ENCODE measurements at places on chromosomes 7 and 10.
A peak's percentile ranks its signal among the peaks of the same experiment; 100 is the strongest.

- peak; percentile 55 for DNase-seq
Measured at GRCh38 chr10:58513188-58514110, 777 bp downstream of the BICC1 start.

DNA sequence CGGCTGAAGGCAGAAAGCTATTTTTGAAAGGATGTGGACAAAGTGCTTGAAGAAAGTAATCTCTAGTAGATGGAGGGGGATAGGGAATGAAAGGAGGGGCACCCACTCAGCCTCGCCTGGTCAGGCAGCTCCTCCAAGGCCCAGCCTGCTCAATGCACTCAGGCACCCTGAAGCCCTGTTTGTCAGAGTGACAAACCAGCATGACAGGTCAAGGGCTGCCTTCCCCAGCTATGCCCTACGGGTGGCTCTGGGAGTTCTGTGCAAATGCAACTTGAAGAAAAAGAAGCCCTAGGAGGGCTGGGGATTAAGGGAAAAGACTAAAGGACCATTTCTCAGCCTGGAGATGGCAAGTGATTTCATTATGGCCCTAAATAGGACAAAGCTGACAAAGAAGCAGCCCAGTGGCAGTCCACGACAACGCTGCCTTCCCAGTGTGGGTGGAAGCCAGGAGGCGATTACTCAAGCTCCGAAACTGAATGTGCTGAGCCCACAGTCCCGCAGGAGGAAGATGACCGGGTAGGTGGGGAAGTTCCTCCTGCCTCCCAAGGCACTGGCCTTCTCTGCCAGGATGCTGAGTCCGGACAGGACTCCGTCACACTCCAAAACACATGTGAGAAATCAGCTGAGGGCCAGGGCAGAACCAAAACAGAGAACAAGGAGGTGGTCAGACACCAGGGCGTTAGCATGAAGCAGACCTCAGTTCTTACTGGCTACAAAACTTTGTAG is 16.3 kb downstream of the LIPA start:
- peak; percentile 8 for DNase-seq

GRCh38 chr7:82275342-82275741 is 168.2 kb downstream of the CACNA2D1 start:
- DNase-seq = no peak

DNA sequence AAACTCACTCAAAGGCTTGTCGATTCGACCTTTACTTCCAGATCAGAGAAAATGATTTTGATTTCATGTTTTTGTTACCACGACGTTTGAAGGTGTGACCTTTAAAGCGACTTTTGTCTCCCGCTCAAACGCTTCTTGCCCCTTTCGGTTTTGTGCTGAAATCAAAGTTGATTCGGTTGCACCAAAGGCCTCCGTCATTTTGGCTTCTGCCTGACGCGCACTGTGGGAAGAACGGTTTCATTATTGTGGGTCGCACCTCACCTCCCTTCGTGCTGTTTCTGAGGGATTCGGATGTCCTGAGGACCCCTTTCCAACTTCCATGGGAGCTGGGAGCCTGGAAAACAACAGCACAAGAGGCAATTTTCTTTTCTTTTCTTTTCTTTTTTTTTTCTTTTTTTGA is 176.9 kb downstream of the DNAJB6 start:
- no peak for DNase-seq

DNA sequence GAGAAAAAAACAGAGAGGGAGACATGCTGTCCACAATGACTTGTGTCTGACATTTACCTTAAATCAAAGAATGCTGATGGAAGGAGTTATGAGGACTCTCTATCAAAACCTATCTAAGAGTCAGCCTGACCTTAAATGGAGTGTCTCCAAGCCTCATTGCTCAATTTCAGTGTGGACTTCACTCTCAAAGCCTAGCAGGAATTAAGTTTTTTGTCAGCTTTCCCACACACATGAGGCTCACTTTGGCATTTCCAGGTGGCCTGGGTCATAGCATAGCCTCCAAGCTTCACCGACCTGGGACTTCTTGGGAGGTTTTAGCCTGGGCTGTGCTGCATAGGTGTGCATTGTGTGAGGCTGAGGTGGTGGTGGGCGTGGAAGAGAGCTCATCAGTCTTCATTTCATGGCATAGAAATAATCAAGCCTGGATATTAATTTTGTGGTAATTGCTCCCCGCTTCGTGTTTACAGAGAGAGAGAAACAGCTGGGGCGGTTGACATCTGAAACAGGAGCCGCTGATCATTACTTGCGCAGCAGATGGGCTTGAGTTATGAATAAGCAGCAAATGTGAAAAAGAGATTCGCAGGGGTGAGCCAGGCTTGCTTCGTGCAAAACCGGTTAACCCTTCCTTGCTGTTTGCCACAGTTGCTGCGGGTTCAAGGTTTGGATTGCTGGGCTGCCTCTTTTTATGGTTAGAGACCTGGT is 647.8 kb downstream of the INHBA start:
- no peak for DNase-seq

GRCh38 chr7:72063330-72063729 is 348.8 kb downstream of the CALN1 start:
- DNase-seq = no peak

DNA sequence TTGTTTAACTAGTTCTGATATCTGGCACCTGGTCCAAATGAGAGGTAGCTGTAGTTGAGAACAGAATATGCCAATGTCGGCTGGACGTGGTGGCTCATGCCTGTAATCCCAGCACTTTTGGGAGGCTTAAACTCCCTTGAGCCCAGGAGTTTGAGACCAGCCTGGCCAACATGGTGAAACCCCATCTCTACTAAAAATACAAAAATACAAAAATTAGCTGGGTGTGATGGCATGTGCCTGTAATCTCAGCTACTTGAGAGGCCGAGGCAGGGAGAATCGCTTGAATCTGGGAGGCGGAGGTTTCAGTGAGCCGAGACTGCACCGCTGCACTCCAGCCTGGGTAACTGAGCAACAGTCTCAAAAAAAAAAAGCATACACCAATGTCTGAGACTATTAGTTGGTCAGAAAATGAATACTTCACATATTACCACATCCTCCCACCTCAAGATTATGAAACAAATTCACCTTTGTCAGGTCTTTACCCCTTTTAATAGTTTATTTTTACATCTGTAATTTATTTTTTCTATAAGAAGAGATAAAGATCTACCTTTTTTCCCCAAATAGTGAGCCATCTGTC is 38.8 kb downstream of the EPC1 start:
- no peak for DNase-seq

- no peak for DNase-seq
Measured at GRCh38 chr10:71241114-71241829, 28.9 kb downstream of the UNC5B start.

DNA sequence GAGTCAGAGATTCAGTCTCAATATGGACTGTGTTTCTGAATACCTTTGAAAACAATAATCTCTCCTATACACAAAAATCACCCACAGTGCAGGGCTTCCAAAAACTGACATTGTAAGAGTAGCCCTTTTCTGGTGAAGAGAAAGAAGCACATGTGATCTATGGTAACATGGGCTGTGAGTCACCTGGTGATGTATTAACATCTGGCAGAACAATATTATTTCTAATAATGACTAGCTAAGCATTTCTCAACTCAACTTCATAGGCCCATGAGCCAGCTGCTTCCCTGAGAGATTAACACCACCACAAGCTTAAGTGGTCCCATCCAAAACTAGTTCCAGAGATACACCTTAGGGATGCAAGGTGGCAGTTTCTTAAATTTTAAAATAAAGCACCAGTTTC is 331.0 kb upstream of the NRP1 start:
- DNase-seq = no peak

DNA sequence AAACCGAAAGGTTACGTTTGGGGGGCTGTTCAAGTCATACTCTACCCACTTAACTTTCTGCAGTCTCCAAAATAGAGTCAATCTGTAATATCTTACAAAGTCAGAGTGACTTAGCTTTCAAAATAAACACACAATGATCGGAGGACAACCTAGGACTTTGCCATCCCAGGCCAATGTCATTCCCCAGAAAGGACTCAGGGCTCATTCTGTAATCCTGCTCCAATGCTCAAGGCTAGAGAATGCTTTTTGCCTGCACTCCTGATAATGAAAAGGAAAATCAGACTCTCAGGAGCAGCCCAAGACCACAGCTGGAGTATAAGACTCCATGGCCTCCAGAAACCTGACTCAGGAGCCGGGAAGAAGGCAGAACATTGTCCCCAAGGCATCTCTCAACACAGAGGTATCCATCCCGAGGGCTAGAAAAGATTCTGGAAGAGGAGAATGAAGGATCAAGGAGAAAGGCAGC is 28.5 kb upstream of the ASCC1 start:
- no peak for DNase-seq

DNA sequence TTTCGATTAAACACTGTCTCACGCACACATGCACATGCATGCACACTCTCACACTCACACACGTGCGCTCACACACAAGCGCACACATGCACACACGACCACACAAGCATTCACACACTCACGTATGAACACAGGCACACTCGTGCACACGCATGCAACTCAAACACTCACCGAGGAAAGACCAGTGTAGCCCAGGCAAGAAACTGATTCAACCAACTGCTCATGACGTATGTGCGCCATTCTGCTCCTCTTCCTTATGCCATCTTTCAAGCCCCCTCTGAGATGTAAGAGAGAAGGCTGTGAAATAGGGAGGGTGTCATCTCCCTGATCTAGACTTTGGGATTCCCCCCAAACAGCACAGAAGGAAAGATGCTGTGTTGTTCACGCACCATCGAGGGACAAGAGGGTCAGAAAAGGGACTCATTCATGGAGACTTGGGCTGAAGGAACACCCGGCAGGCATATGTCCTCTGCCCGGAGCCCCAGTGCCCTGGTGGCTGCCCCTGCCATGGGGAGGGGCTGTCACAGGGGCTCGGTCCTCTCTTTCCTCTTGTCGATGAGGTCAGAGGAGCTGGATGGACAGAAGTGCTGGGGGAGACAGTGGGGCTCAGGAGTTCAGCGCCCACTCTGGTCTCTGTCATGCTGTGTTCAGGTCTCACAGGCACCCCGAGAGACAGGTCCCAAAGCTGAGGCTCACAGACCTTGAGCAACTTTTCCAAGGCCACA is 130.1 kb upstream of the SHH start:
- DNase-seq = no peak

- no peak for DNase-seq
Measured at GRCh38 chr10:29760138-29760900, 125.5 kb upstream of the SVIL start.
